Spleen (tissue), 13 donors: ENCODE measurements at places on chromosomes 3 and 15. TPM values are rescaled to one million over a fixed set of nuclear protein-coding genes. Genes with fewer than 3 reads are reported as not detected.

The NEK10 gene
- total RNA-seq: 4.1 TPM

The KNG1 gene
- total RNA-seq: not detected

The OR5H14 gene
- total RNA-seq: not detected

The PRR23E gene
- total RNA-seq: not detected

The IL16 gene
- 140 TPM for total RNA-seq

The SAXO2 gene
- 4.0 TPM for total RNA-seq

The ABHD10 gene
- total RNA-seq: 31.3 TPM

The SETD2 gene
- 55.3 TPM for total RNA-seq

The ATP10A gene
- 2.6 TPM for total RNA-seq

The THAP10 gene
- total RNA-seq: 0.79 TPM
